HuH-7.5 (cell line): ENCODE measurements at places on chromosomes 2 and 18.

DNA sequence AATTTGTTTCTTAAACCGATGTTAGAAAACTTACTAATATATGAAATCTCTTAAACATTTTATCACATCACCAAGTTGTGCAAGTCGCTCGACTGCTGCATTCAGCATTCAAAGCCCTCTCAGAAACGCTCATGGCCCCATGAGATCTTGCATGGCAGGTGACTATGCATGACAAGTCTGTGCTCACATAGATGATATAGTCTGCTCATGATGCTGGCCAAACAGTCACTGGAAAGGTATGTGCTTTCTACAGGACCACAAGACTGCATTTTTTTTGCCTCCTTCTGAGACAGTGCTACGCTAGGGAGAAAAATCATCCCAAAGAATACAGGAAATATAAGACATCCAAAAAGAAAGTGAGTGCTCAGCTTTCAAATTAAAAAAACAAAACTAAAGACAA, 98.3 kb upstream of the ZBTB14 start:
- no peak for DNase-seq

- no peak for DNase-seq
These were observed 95.9 kb downstream of the AOX1 start for GRCh38 chr2:200681697-200682096.

DNA sequence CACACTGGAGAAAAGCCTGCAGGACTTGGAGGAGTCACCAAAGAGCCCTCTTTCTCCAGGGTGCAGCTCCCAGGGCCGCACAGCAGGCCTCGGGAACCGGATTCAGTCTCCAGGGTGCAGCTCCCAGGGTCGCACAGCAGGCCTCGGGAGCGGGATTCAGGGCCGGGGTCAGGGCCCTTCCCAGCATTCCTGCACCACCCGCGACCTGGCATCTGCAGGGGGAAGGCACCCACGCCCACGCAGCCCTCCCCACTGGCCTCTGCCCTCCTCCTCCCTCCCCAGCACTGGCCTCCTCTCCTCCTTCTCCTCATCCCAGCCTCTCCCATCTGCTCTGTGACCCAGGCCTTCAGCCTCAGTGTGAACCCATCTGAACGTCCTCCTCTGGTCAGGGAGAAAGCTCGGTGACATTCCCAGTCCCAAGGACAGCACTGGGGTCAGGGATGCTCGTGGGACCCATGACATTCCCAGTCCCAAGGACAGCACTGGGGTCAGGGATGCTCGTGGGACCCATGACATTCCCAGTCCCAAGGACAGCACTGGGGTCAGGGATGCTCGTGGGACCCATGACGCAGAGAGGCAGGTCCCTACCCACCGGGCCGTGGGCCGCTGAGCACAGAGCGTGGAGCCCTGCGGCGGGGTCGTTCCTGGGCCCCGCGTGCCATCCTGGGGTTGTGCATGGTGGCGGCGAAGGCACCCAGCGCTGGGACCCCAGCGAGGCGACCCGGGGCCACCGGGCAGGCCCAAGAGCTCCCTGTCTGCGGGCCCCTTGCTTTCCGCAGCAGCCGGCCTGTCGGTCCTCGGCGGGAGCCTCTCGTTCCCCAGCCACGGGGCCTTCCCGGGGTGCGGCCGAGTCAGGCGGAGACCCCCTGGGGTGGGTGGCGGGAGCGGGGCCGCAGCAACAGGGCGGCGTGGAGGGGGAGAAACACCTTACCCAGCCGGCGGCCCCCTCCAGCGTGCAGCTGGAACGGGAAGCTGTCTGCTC, 550.2 kb upstream of the SALL3 start:
- DNase-seq, result no peak

DNA sequence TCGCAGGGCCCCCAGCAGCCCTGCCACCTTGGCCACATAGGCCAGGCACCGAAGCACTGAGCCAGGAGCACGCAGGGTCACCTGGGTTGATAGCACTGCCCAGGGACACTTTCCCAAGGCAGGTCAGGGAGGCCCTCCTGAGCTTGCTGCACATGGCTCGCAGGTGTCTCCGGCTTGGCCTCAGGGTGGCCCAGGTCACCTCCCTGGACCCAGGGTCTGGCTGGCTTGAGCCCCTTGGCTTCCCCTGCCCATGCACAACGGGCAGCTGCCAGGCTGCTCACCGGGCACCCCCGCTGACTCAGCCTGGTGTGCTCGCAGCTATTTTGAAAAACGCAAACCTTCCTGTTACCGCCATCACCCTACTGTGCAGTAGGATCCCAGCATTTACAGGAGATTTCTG, 502.3 kb downstream of the EIPR1 start:
- DNase-seq, result no peak

DNA sequence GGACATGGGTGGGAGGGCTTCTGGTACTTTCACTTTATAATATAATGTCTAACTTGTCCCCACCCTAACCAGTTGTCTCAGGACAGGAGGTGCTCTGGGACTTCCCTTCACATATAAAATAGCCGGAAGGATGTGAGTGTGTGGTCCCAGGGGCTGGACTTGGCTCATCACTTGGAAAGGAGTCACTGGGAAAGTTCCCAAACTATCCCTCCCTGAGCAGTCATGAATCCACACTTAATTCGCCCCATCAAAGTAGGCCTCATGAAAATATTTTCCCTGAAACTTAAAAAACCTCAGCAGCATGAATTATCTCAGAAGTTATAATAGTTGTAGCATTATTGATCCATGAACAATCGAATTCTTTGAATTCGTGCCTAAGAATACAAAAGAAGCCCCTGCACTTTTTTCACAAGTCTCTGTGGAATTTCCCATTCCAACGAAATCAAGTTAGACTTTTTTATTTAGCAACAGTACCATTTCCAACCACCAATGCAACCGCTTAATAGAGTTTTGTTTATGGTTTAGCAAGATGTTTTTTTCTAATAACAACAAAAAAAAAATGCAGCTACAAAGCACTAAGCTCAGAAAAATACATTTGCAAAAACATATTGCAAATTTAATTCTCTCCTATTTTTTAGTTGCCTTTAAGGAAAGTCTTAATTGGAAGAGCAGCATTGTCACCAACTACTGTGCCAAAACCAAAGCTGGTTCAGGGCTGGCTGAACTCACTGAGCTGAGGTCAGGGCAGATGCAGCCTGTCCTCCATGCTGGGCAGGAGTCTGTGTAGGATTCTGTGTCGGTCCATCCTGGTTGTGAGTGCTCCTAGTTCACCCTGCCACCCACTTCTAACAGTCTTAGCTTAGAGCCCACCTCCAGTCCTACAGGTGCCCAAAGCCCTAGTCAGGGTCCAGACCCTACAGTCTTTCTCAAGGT, 68.8 kb upstream of the SPTBN1 start:
- DNase-seq, result no peak

DNA sequence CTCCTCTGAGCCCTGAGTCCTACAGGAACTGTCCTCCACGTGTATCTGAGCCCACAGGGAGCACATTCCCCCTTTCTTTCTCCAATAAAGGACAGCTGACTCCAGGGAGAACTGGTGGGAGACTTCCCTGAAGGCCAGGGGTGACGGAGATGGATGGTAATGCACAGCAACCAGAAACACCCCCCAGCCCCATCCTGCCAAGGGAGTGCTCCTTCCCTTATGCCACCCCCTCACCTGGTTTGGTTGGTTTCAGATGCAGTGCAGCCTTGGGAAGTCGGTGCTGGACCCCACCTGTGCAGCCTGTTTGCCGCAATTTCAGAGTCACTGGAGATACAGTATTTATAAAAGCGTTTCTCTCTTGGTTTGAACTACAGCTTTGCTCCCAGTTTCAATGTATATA, 24.0 kb downstream of the GPR55 start:
- no peak for DNase-seq

GRCh38 chr2:105104208-105104731, 66.4 kb downstream of the MRPS9 start:
- DNase-seq, result no peak

DNA sequence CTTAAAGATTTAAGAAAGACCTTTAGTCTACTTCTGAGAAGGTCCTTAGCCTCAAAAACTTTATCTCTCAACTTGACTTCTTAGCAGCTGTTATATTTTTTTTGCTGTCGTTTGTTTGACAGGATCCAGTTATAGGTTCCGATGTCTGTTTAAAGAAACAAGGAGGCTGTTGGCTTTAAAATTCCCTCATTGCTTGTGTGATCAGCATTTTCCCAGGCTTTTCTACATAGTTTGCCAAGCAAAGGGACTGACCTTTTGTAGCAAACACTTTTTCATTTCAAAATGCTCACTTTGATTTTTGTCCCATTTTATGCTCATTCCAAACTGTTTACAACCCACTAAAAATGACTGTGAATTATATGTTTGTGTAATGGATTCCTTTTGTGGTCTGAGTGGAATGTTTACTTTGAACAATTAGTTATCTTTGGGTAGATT, 394.9 kb downstream of the ARHGAP15 start:
- no peak for DNase-seq

DNA sequence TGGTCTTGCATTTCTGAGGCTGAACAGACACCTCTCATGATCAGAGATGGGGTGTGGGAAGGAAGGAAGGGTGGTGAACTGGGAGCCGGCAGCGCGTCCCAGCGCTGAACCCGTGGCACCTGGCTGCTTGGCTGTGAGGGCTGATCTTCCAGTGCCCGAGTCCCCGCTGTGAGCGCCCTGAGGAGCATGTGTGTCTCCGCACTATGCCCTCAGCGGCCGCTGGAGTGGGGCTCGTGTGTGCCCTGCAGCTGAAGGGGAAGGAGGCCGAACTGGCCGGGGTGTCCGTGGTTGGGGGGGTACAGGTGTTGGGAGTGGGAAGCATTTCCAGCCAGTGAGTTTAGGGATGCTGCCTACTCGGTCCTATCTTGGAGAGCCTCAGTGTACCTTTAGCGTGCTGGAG, 82.2 kb downstream of the LDLRAD4 start:
- DNase-seq, result no peak

GRCh38 chr2:64543008-64543697, 19.0 kb downstream of the AFTPH start:
- no peak for DNase-seq

- no peak for DNase-seq
These were observed 12.9 kb upstream of the POU3F3 start for GRCh38 chr2:104840893-104841585.

DNA sequence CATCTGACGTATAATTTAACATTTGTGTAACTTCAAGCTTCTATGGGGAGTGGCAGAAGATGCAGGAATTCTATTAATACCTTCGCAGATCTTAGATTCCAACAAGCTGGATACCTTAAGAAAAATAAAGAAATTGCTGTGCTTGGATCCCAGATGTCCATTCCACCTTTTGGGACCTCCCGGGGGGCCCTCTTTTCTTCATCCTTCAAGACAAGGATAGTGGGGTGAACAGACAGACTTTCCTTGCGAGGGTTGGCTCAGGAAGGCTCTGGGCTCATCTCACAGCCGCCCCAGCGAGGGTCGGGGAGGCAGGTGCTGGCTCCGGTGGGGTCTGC, 509 bp upstream of the RNF144A start:
- DNase-seq, result no peak

DNA sequence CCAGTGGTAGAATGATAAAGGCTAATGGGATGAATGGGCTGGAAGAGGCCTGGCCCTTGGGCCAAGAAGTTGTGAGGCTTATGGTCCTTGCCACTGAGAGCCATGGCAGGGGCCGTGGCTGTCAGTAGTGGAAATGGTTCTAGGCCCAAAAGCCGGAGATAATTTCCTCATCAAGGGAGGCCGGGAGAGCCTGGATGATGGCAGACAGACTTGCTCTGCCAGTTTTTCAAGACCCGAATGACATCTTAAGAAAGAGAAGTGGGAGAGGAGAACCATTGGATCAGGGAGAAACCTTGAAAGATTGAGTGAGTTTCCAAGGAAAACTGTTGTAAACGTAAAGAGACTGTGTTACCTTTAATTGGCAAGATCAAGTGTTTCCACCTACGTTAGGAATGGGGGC, 46.3 kb upstream of the VPS54 start:
- no peak for DNase-seq

DNA sequence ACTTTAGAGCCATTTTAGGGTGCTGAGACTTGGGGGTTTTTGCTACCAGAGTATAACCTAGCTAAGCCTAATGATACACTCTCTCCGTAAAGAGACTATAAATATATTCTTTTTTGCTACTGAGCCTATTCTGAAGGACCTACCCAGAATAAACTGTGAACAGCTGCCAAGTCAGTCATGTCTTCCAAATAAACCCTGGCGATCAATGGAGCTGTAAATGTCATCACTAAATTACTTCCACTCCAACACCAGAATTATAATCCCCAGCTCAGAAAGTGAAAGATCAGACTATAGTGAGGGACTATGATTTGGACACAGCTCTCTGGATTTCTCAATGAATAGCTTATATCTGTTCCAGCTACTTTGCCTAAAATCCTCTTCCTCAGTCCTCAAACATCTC, 178.9 kb downstream of the METTL4 start:
- no peak for DNase-seq

- DNase-seq, result no peak
These were observed 40.2 kb upstream of the UBXN4 start for GRCh38 chr2:135701442-135701841.

DNA sequence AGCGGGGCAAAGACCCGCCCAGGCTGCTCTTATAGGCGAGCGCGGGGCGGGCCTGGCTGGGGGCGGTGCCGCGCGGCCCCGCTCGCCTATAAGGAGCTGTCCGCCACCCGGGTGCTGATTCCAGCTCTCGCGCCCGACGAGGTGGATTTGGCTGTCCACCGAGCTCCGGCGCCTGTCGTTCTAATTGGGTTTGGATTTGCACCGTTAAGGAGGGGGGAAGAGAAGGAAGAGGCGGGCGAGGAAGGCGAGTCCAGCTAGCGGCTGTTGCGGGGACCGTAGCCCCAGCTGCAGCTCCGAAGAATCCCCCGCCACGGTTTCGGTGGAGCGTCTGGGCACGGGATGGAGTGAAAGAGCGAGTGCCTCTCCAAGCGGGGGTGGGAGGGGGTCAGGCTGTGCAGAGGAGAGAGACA, at the start of gene CNTNAP5:
CNTNAP5 (plus strand) TSS at position 117 of the 410 bp plus-strand sequence. CDS start 364 bp downstream, outside the sequence.
- DNase-seq, result no peak

DNA sequence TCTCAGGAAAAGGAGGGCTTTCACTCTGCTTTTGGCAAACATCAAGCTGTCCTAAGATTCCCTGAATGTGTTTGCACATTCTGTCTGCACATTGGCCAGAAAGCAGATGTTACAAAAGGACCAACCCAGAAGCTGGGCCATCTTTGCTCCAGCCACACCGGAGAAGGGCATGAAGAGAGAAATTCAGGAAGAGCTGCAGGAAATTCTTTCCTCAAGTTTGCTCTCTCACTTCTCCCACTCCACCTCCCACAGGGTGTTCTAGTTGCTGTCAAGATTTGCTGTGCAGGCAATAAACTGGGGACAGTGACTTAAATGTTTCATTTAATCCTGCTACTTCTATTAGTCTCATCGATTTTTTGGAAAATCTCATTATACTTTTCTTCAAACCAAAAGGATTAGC, 137.7 kb upstream of the UNC80 start:
- DNase-seq, result no peak

- DNase-seq, result no peak
These were observed 389.3 kb downstream of the IRS1 start for GRCh38 chr2:226410247-226410835.

GRCh38 chr18:57976230-57976773, 67.7 kb upstream of the NEDD4L start:
- DNase-seq, result no peak

GRCh38 chr2:159211447-159212396, 74.8 kb downstream of the WDSUB1 start:
- peak; percentile 54 for DNase-seq

DNA sequence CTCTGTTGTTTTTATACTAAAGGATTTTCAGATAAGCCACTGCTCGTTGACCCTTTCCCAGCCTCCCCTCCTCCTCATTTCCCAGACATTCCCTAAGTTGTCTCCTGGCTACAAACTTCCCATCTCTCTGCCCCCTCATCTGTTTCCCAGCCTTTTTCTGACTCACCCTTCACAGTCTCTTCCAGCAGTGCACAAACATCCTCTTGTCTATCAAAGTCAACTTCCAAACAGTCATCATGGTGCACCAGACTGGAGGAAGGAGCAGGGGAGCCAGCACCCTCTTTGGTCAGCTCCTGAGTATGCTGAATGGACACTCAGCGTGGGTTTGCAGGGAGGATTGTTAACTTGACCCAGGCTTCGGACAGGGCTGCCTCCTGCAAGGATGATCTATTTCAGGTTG, 26.6 kb upstream of the SPRED2 start:
- DNase-seq, result no peak
